ENCODE measurements at places on chromosomes 13 and 19.

GRCh38 chr19:41578886-41579285 lies 2.9 kb downstream of the CEACAM21 start:
- no peak for DNase-seq

- DNase-seq: peak; percentile 13
Measured at GRCh38 chr13:66994517-66995202, 235.5 kb downstream of the PCDH9 start.

DNA sequence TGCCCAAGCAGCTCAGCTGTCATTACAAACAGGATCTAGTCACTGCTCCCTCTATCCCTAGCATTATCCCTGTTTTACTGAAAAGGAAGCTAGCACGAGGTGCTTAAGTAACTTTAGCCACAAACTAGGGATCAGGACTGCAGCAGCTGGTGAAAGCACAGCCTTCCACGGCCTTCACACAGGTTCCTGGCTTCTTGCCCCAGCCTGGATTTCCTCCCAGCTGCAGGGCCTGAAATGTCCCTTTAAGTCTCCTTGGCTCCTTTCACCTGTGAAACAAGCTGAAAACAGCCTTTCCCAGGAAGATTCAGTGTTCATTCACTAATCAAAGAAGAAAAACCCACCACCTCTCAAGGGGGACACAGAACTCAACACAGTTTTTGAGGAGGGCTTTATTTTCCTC lies 754.5 kb downstream of the DIAPH3 start:
- no peak for DNase-seq

DNA sequence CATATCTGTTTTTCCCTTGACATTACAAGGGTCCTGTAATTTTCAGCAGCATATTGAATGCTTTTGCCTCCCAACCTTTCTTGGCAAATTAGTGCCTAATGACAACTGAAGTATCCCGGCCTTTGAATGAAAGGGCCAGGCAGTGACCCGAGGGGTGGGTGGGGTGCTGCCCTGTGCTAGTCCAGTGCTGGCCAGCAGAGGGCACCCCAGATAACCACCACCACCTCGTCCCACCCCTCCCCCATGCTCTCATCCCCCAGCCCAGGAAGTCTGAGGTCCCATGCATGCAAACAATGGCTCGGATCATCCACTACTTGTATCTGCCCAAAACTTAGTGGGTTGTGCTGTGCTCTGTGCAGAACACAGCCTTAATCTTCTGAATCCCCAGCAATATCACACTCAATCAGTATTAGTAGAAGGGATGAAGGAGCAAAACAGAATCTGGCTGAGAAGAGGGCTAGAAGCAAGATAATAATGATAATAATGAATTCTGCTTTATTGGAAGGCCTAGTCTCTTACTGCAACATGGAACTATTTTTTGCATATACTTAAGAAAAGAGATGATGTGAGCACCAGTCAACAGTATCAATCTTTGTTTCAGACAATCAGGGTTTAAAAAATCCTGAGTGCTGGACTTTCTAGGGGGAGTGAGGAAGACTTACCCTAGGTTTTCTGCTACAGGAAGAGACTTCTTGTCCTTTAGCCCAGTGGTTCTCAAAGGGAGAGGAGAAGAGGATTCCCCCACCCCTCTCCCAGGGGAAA lies 3.8 kb downstream of the ATP12A start:
- DNase-seq: peak; percentile 81
